ENCODE measurements at places on chromosomes 5 and 9.
A peak's percentile ranks its signal among the peaks of the same experiment; 100 is the strongest.

GRCh38 chr9:10045598-10045997 lies 567.2 kb downstream of the PTPRD start:
- DNase-seq: peak; percentile 22

- DNase-seq: no peak
Observed at GRCh38 chr5:56172241-56172640, 60.9 kb downstream of the ANKRD55 start.

DNA sequence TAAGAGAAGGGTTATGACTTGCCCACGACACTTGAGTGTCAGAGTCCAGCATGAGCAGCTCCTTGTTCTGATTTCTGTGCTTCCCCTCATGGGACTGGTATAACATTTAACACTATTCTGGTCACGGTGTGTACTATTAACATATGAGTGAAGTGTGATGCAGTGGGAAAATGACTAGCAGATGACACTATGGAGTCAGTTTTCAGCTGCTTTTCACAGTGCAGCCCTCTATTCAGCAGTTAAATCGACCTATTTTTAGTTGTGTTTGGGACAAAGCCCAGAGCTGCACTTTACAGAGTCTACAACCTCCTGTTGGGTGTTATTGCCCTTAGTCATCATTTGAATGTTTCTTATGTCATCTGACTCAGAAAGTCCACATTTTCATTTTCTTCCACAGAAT lies 59.1 kb downstream of the CHSY3 start:
- DNase-seq: peak; percentile 88

- DNase-seq: no peak
Observed at GRCh38 chr5:3282841-3283240, 312.8 kb upstream of the IRX1 start.

DNA sequence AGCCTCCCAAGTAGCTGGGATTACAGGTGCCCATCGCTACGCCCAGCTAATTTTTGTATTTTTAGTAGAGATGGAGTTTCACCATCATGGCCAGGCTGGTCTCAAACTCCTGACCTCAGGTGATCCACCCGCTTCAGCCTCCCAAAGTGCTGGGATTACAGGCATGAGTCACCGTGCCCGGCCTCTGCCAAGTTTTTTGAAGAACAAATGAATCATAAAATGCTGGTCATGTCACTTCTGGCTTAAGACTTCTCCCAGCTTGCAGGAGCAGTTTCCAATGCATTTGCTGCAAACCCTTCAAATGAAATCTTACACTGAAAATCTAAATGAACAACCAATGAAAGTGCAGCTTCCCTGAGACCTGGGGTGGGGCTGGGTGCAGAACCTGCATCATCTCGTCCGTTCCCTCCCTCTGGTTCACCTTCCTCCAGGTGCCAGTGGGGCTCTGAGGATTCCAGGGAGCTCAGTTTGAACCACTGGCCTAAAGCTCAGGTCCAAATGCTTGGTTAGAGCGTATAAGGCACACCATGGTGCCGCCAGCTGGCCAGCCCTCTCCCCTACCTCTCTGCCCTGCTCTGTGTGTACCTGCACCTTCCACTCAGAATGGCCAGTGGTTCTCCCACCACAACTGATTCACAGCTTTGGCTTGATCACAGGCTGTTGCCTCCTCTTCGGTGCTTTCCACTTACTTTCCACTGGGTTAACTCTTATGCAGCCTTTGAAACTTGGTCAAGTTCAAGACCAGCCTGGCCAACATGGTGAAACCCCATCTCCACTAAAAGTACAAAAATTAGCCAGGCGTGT lies 39.8 kb upstream of the FUBP3 start:
- DNase-seq: peak; percentile 94

- no peak for DNase-seq
Observed at GRCh38 chr5:94017579-94017978, 276.2 kb upstream of the POU5F2 start.

DNA sequence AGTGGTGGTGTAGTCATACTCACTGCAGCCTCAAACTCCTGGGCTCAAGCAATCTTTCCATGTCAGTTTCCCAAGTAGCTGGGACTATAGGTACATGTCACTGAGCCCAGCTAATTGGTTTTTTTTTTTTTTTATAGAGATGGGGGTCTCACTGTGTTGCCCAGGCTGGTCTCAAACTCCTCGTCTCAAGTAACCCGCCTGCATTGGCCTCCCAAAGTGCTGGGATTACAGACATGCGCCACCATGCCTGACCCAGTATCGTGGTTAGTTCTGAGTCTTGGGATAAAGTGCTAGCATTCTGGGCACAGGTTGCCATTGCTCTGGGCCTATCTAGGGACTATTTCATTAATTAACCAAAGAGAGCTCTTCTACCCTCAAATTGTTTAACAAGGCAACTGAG lies 108.3 kb downstream of the PLPP1 start:
- no peak for DNase-seq

- no peak for DNase-seq
Observed at GRCh38 chr5:40916226-40916625, 6.9 kb downstream of the C7 start.

GRCh38 chr9:103702572-103702971 lies 391.5 kb upstream of the SMC2 start:
- DNase-seq: no peak

- DNase-seq: peak; percentile 59
Observed at GRCh38 chr5:89930591-89931392, 478.8 kb downstream of the CETN3 start.

DNA sequence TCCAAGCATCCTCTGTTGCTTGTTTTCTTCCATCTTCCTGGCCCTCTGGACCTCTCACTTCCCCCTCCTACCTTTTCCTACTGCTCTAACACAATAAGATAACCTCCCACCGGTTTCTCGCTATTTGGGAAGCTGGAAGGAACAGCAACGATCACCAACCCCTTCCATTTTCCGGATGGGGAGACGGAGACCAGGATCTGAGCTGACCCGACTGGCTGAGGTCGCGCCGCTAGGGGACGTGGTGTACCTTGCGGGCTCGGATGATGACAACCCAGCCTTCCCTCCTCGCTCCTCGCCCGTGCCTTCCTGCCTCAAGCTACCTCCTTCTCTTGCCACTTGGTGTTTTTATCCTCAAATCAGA lies 1.9 kb downstream of the LPAR1 start:
- DNase-seq: no peak

DNA sequence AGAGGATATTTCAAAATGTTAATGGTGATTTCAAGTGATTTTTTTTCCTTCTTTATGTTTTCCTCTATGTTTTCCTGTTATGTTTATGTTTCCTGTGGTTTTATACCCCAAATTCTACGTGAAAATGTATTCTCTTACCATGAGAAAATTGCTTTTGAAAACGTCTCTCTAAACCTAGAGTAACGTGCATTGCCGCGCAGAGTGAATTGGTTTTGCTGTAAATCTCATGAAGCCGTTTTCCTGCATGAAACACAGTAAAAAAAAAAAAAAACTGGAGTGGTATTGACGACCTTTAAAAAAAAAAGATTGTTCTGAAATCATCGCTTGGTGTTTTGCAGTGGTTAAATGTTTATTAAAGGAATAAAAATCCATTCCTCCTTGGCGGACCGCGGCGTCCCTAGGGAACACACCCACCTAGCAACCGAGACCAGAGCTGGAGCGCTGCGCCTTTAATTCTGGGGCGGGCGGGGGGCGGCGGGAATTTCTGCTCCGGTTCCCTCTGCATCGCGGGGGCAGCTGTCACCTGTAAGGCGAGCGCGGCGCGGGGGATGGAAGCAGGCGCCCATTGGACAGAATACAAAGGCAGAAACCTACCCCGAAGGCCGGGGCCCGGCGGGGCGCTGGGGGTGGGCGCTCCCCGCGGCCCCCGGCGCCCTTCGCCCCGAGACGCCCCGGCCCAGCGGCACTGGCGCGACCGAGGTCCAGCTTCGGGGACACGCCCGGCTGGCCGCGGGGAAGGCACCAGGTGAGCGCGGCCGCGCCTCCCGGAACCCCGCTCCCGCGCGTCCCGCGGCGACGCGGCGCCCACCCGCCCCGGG lies at the start of gene SOWAHA:
SOWAHA (plus strand) TSS at position 522 of the 818 bp plus-strand sequence. CDS start 320 bp downstream, outside the sequence.
- no peak for DNase-seq

DNA sequence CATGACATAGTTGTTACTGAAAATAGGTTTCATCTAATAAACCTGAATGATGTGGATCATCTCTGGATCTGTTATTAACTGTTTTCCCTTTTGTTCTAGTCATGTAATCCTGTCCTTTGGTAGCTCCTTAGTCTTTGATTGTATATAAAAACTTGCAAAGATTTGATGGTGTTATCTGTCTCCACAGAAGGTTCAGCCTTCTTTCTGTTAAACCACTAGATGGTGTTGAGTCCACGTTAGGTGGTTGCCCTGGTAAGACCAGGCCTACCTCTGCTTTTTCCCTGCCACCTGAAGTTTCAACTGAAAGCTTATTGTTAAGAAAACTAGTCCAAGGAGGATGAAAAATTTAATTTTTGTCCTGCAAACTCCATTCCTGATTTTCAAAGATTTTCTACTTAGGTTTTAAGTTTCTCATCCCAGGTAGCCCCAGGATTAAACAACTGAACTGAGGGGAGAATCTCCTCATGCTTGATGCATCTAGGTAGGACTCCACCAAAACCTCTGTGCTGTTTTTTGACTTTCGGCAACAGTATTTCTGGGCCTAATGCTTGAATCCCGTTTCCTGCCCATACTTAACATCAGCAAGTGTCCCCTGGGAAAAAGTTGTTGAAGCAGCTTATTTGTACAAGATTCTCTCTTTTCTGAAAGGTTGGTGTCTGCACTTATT lies 68.5 kb downstream of the RICTOR start:
- peak; percentile 37 for DNase-seq

- DNase-seq: no peak
Observed at GRCh38 chr5:77645158-77645994, 6.9 kb upstream of the OTP start.

DNA sequence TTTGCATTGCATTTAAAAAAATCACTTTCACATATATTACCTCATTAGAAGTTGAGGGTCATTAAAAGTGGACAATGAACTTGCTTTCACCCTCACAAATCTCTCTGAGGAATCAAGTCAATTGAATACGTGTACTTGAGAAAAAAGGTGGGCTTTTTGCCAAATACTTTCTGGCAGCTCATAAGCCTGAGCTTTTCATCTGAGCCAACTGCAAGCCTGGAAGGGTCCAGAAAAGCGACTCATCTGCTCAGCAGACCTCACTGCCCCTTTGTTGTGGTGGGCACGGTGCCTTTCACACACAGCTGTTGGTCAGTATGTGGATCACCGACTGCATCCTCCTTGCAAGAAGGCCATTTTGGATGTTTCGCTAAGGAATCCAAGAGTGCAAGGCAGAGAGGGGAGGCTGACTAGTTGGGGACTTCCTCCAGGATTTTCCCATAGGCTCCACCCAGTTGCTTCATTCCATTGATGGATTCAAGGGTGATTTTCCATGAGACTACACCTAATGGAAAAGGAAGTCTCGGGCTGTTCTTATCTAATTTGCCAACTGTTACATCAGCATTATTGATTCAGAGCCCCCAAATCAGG lies 564.7 kb downstream of the PDE4D start:
- peak; percentile 44 for DNase-seq

GRCh38 chr9:128245421-128246151 lies 30.2 kb downstream of the GOLGA2 start:
- no peak for DNase-seq

DNA sequence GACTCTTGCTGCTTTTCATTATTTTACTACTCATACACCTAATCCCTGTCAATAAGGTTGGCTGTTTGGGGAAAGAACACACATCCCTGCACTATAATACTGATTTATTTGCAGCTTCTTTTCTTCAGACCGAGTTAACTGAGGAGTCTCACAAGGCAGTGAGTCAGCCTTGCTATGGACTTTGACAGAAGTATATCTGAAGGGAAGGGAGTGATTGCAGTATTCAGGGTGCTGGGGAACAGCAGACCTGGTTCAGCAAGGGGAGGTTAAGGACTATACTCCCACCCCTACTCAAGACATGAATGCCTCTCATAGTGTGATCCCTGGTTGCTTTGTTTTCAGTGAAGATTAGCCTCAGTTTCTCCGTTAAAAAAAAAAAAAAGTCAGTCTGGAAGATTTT lies 99.8 kb downstream of the TLE4 start:
- no peak for DNase-seq

DNA sequence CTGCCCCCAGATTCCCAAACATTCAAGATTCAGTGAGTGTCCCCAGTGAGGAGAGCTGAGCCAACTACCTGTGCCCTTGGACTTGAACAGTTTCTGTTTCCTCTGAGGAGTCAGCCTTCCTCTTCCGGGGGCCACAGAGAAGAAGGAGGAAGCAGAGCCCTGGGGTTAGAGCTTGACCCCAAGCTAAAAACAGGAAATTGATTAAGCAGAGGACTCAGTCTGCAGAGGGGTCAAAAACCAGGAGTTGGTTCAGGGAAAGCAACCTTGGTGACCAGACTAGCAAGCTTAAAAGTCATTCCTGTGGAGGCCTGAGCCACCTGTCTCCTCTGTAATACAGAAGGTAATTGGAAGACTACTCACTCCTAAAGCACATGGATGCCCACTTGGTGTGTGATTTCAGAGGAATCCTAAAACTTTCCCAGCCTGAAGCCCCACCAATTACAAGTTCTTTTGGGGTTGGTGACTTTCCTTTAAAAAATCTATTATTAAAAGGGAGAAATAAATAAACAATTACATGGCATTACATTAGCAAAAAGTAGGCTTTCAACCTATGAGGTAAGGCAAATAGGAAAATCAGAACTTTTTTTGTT lies 64.2 kb upstream of the SELENOP start:
- DNase-seq: no peak

DNA sequence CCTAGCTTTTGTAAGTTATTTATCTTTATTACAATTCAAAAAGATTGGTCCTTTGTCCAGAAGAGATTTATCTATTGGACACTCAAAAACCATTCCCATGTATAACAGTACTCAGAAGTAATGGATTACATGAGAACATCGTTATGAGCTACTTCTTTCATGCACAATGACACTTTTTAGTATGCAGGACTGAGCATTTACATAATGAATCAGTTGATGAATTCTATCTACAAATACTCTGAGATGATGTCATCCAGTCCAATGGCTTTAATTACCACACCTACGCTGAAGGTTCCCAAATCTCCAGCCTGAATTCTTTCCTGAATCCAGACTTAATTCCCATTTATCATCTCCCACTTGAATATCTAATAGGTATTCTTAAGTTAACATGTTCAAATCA lies 75.3 kb downstream of the PTBP3 start:
- DNase-seq: no peak

- DNase-seq: no peak
Observed at GRCh38 chr9:18604767-18605730, 131.1 kb downstream of the ADAMTSL1 start.

DNA sequence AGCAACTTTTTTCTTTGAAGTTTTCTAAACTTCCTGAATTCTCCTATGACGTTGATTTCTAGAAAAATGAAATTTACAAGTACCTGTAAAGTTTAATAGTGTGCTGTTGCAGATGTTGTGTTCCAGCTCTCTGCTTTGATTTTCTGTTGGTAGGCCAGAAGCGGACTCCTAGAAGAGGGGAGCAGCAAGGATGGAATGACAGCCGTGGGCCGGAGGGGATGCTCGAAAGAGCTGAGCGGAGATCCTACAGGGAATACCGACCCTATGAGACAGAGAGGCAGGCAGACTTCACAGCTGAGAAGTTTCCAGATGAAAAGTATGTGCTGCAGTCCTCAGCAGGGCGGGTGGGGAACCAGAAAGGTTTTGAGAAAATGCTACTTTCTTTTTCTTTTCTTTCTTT lies 8.3 kb downstream of the HABP4 start:
- DNase-seq: no peak

GRCh38 chr5:169291877-169292276 lies 9.1 kb downstream of the SLIT3 start:
- DNase-seq: no peak

GRCh38 chr9:21395778-21396717 lies 10.8 kb upstream of the IFNA2 start:
- no peak for DNase-seq

GRCh38 chr5:61965069-61965468 lies 340.9 kb upstream of the KIF2A start:
- DNase-seq: peak; percentile 56

Measured in MCF 10A (cell line).